ENCODE measurements at places on chromosomes 11 and 22. TPM values are rescaled to one million over a fixed set of nuclear protein-coding genes. Genes with fewer than 3 reads are reported as not detected.

DNA sequence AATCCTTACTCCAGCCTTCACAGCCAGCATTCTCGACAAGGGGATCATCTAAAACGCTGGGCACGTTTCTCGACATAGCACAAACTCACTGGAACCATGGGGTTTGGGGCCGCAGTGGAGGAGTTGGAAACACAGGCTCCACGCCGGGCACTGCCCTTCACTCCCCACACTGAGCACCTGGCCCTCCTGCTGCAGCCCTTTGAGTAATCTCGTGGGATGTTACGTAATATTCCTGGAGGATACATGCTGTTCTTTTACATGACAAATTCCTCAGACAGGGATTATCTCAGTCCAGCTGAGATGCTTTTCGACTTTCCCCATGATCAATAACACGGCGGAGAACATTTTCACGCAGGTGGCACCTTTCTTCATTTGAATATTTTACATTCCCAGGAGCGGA, 408.0 kb downstream of the SHANK2 start:
- no peaks in the 10 kb centered on the region for H3K27me3 ChIP-seq
- H3K36me3 ChIP-seq, result no peaks in the 10 kb centered on the region
- H3K4me3 ChIP-seq, result no peak overlapping the region
- H3K4me1 ChIP-seq, result no peaks in the 10 kb centered on the region
- DNase-seq, result no peak
- no peak overlapping the region for H3K27ac ChIP-seq

GRCh38 chr22:28608546-28608945, 71.1 kb downstream of the TTC28 start:
- no peaks in the 10 kb centered on the region for H3K4me1 ChIP-seq
- peaks cover 65% of the 10 kb centered on the region for H3K27me3 ChIP-seq
- H3K36me3 ChIP-seq, result no peaks in the 10 kb centered on the region
- H3K4me3 ChIP-seq, result no peak overlapping the region
- no peak for DNase-seq

Gene YDJC
- 51.8 TPM for total RNA-seq

Gene LIF
- total RNA-seq, result 455 TPM

- H3K4me3 ChIP-seq, result no peak overlapping the region
- no peaks in the 10 kb centered on the region for H3K36me3 ChIP-seq
- no peak for DNase-seq
- H3K27ac ChIP-seq, result no peak overlapping the region
- H3K4me1 ChIP-seq, result peaks cover 4% of the 10 kb centered on the region
- H3K27me3 ChIP-seq, result no peaks in the 10 kb centered on the region
Observed at GRCh38 chr11:113675565-113675964, 30.5 kb downstream of the TMPRSS5 start.
